ENCODE measurements at places on chromosomes 3 and 15. TPM values are rescaled to one million over a fixed set of nuclear protein-coding genes. Genes with fewer than 3 reads are reported as not detected.

The SH3BP5 gene
- total RNA-seq: 10.4 TPM

The ECE2 gene
- not detected for total RNA-seq

The SLC7A14 gene
- total RNA-seq: not detected

The GOLGA8Q gene
- 0.45 TPM for total RNA-seq

The TICRR gene
- total RNA-seq: 8.6 TPM

The RPL29 gene
- total RNA-seq: 462 TPM

The KIF15 gene
- 26.1 TPM for total RNA-seq

The ITIH3 gene
- 8.9 TPM for total RNA-seq

The GOLGA6B gene
- total RNA-seq: not detected

The SAMMSON gene
- not detected for total RNA-seq

GRCh38 chr3:188624828-188625227, 470.9 kb downstream of the LPP start:
- H3K27me3 ChIP-seq: no peaks in the 10 kb centered on the region
- peaks cover 57% of the 10 kb centered on the region for H3K4me1 ChIP-seq
- no peak overlapping the region for H3K4me3 ChIP-seq
- no peak for DNase-seq

GRCh38 chr3:127164615-127165014, 28.3 kb upstream of the PRR23E start:
- no peaks in the 10 kb centered on the region for H3K4me1 ChIP-seq
- no peaks in the 10 kb centered on the region for H3K36me3 ChIP-seq
- H3K27ac ChIP-seq: no peak overlapping the region
- H3K27me3 ChIP-seq: no peaks in the 10 kb centered on the region

GRCh38 chr3:100440895-100441294, 39.6 kb downstream of the LNP1 start:
- H3K4me1 ChIP-seq: no peaks in the 10 kb centered on the region
- H3K27ac ChIP-seq: no peak overlapping the region
- no peak overlapping the region for H3K4me3 ChIP-seq
- H3K36me3 ChIP-seq: no peaks in the 10 kb centered on the region

DNA sequence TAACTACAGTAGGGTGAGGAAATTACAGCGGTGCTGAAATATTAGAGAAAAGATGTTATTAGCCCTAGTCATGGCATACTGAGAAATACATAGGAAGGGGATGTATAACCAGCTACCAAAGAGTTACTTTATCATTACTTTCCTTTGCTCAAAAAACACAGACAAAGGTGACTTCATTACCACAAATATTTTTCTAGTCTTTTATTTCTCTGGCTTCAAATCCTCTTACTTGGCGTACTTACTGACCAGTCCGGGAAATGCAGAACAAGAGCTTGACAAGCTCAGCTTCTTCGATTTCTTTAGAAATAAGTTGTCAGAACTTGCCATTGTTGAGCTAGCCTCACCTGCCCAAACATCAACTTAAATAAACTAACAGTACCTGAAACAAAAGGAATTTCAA, 142.1 kb upstream of the TMCO5A start:
- H3K36me3 ChIP-seq: no peaks in the 10 kb centered on the region
- H3K27ac ChIP-seq: no peak overlapping the region
- H3K27me3 ChIP-seq: no peaks in the 10 kb centered on the region
- no peak for DNase-seq

DNA sequence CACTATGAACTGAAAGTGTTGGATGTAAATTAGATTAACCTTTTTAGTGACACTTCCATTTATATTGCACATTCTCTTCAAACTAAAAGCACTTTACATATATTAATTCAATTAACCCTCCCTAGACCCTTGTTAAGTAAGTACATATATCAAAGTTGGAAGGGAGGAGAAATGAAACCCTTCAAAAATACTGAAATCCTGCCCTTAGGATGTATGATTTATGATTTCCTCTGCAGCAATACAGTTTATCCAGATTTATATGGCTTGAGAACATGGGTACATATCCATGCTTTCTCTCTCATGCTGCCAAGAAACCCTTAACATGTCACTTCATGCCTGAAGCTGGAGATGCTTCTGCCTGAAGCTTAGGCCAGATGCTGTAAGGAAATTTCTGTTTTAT, 11.0 kb downstream of the CLSTN2 start:
- DNase-seq: no peak
- no peak overlapping the region for H3K27ac ChIP-seq
- no peaks in the 10 kb centered on the region for H3K27me3 ChIP-seq
- no peaks in the 10 kb centered on the region for H3K36me3 ChIP-seq
- no peaks in the 10 kb centered on the region for H3K4me1 ChIP-seq
- H3K4me3 ChIP-seq: no peak overlapping the region

- peaks cover 33% of the 10 kb centered on the region for H3K4me1 ChIP-seq
- H3K27me3 ChIP-seq: no peaks in the 10 kb centered on the region
- DNase-seq: no peak
- peak overlapping the region; percentile 8 for H3K27ac ChIP-seq
- H3K36me3 ChIP-seq: no peaks in the 10 kb centered on the region
These were observed 999.0 kb downstream of the TUSC7 start for GRCh38 chr3:117708601-117709000.

- H3K27ac ChIP-seq: no peak overlapping the region
- H3K36me3 ChIP-seq: no peaks in the 10 kb centered on the region
- no peaks in the 10 kb centered on the region for H3K4me1 ChIP-seq
- DNase-seq: no peak
These were observed 205.0 kb upstream of the STAC start for GRCh38 chr3:36175113-36175812.

- H3K27me3 ChIP-seq: no peaks in the 10 kb centered on the region
- DNase-seq: no peak
- peaks cover 31% of the 10 kb centered on the region for H3K36me3 ChIP-seq
- H3K4me1 ChIP-seq: peaks cover 2% of the 10 kb centered on the region
These were observed 46.8 kb upstream of the GATM start for GRCh38 chr15:45425135-45425534.

DNA sequence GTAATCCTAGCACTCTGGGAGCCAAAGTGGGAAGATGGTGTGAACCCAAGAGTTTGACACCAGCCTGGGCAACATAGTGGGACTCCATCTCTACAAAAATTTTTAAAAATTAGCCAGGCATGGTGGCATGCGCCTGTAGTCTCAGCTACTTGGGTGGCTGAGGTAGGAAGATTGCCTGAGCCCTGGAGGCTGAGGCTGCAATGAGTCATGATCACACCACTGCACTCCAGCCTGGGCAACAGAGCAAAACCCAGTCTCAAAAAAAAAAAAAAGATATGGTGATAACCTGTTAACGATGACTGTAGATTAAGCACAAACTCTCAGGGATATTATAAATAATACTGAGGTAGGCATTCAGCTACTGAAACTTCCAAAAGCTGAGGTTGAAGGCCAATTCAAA, 107.5 kb downstream of the SLC49A4 start:
- H3K36me3 ChIP-seq: no peaks in the 10 kb centered on the region
- no peak overlapping the region for H3K4me3 ChIP-seq

DNA sequence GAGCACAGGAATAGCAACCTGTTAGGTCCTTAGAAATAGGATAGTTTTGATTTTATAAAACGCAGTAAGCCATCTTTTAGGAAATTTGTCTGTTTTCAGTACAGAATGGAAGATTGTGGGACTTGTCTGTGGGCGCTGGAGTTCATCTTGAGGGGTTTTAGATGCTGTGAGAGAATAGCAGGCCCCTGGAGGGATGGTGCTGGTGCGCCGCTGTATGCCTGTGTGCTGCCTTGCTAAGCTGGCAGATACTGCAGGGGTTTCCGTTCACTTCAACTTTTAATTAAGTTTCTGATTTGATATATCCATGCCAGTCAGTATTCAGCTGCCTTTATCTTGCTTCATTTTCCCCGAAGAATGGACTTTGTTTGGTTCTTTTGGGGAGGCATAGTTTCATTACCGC, 4.2 kb downstream of the CACNA2D3 start:
- no peak for DNase-seq
- no peak overlapping the region for H3K4me3 ChIP-seq
- H3K27ac ChIP-seq: no peak overlapping the region
- H3K27me3 ChIP-seq: peaks cover 43% of the 10 kb centered on the region

DNA sequence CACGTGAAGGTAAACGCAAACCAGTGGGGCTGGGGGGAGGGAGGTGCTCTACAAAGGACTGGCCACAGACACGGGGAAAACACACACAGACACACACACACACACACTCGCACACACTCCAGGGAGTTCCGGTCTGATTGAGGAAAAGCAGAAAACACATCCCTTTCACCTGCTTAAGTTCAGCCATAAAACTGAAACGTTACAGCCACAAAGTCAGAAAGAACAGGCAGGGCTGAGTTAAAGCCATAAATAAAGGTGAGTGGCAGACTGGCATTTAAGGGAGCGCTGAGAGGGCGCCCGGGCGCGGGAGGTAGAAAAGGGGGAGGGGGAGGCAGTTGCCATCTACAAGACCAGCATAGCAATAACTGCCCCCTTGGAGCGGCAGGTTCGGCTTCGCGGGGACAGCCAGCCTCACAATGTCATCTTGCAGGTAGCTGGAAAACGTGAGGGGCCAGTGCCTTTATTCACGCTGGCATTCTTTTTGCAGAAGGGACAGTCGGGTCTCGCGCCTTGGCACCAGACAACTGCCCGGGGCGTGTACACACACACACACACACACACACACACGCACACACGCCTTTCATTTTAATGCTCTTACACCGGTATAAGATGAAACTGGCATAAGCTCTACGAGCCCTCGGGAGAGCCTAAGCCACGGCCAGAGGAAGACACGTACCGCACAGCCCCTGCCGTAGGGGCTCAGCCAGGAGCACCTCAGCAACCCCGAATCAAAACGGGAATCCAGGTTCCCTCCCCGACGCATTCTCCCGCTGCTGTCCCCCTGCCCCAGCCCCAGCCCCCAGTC, 866 bp downstream of the TNIK start:
- H3K27ac ChIP-seq: no peak overlapping the region
- DNase-seq: peak; percentile 15
- H3K4me3 ChIP-seq: peak overlapping the region; percentile 46
- H3K4me1 ChIP-seq: peaks cover 7% of the 10 kb centered on the region
- no peaks in the 10 kb centered on the region for H3K36me3 ChIP-seq

GRCh38 chr3:123930445-123930844, 30.6 kb downstream of the CCDC14 start:
- no peak overlapping the region for H3K4me3 ChIP-seq
- peaks cover 72% of the 10 kb centered on the region for H3K36me3 ChIP-seq
- no peaks in the 10 kb centered on the region for H3K4me1 ChIP-seq
- no peaks in the 10 kb centered on the region for H3K27me3 ChIP-seq
- no peak overlapping the region for H3K27ac ChIP-seq
- DNase-seq: no peak

GRCh38 chr3:53114412-53115074, 15.7 kb downstream of the RFT1 start:
- H3K27ac ChIP-seq: no peak overlapping the region
- peaks cover under 1% of the 10 kb centered on the region for H3K4me1 ChIP-seq
- no peak overlapping the region for H3K4me3 ChIP-seq

DNA sequence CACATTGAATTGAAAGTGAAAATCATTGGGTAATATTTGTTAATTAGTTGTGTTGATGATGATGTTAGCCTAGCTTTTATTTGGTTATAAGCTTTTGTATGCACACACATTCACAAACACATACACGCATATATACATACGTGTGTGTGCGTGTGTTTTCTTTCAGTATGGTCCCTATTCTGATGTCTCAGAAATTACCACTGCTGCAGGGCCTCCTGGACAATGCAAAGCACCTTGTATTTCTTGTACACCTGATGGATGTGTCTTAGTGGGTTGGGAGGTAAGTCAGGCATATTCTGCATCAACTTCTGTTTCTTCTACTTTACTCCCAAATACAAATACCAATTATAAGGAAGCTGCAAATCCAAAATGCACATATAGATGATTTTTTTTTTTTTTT, 102.1 kb downstream of the GHSR start:
- no peak overlapping the region for H3K4me3 ChIP-seq
- no peak for DNase-seq
- peaks cover 98% of the 10 kb centered on the region for H3K36me3 ChIP-seq
- H3K4me1 ChIP-seq: no peaks in the 10 kb centered on the region
- H3K27ac ChIP-seq: no peak overlapping the region

GRCh38 chr3:71657831-71658530, 67.2 kb downstream of the EIF4E3 start:
- no peaks in the 10 kb centered on the region for H3K36me3 ChIP-seq
- H3K27ac ChIP-seq: no peak overlapping the region
- peak; percentile 43 for DNase-seq
- no peak overlapping the region for H3K4me3 ChIP-seq

- no peak overlapping the region for H3K27ac ChIP-seq
- H3K36me3 ChIP-seq: no peaks in the 10 kb centered on the region
- no peak for DNase-seq
- H3K4me3 ChIP-seq: no peak overlapping the region
These were observed 43.1 kb upstream of the TRPC1 start for GRCh38 chr3:142680710-142681109.

DNA sequence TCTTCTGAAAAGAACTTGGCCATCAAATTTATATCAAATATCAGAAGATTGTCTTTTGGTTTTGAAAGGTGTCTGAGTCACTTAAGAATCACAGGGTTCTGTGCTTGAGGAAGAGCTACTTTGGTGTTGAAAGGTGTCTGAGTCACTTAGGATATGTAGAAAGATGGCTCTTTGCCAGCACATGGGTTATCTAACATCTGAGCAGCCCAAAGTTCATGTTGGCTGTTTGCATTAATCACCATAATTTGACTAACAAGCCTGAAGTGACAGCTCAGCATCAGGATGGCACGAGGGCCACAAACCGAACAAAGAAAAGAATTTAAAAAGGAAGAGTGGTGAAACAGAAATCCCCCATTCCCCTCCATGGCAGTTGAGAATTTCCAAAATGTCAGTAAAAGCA, 190.5 kb upstream of the CMC1 start:
- no peak overlapping the region for H3K27ac ChIP-seq
- DNase-seq: no peak
- peaks cover 31% of the 10 kb centered on the region for H3K4me1 ChIP-seq
- no peaks in the 10 kb centered on the region for H3K36me3 ChIP-seq
- H3K4me3 ChIP-seq: no peak overlapping the region

DNA sequence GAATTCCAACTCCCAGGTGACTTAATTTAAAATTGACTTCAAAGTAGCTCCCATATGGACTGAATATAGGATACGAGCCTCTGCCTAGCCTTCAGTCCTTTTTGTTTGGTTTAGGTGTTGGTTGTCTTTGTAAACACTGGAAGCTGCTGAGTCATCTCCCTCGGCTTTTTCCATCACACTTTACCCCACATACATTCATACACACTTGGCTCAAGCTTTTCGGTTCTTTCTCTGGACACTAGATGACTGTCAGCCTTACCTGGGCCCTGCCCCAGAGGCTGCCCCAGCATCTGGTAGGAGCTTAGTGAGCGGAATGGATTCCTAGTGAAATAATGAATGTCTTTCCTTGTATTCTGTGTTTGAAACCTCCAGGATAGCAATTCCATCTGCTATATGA, 201.5 kb upstream of the IL12A start:
- DNase-seq: peak; percentile 55
- H3K4me1 ChIP-seq: peaks cover 60% of the 10 kb centered on the region
- H3K27me3 ChIP-seq: no peaks in the 10 kb centered on the region

GRCh38 chr15:49032601-49033145, 13.6 kb downstream of the SECISBP2L start:
- H3K27me3 ChIP-seq: no peaks in the 10 kb centered on the region
- H3K4me3 ChIP-seq: no peak overlapping the region

DNA sequence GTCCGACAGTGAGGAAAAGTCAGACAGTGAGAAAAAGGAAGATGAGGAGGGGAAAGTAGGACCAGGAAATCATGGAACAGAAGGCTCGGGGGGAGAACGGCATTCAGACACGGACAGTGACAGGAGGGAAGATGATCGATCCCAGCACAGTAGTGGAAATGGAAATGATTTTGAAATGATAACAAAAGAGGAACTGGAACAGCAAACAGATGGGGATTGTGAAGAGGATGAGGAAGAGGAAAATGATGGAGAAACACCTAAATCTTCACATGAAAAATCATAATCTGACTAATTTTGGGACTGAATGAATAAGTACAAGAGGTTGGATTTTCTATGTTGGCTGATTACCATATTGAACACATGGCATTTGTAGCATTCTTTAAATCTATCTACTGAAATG, 26.2 kb downstream of the SEC62 start:
- no peak for DNase-seq
- H3K36me3 ChIP-seq: peaks cover 59% of the 10 kb centered on the region
- no peaks in the 10 kb centered on the region for H3K27me3 ChIP-seq
- no peak overlapping the region for H3K27ac ChIP-seq
- no peak overlapping the region for H3K4me3 ChIP-seq
